Pulmonary artery endothelial cell (primary cell): ENCODE measurements at places on chromosomes 1 and 21.
A peak's percentile ranks its signal among the peaks of the same experiment; 100 is the strongest.

DNA sequence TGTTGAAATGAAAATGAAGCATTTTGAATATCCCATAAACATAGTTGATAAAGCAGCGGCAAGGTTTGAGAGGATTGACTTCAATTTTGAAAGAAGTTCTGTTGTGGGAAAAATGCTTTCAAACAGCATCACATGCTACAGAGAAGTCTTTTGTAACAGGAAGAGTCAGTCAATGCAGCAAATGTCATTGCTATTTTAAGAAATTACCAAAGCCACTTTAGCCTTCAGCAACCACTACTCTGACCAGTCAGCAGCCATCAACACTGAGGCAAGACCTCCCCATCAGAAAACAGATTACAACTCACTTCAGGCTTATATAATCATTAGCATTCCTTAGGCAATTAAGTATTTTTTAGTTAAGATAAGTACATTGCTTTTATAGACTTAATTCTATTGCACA lies 33.8 kb upstream of the FCRL3 start:
- no peak for DNase-seq

- no peak for DNase-seq
Observed at GRCh38 chr1:161905269-161905884, 118.3 kb downstream of the OLFML2B start.

- no peak for DNase-seq
Observed at GRCh38 chr1:23286401-23286800, 57.7 kb downstream of the HNRNPR start.

DNA sequence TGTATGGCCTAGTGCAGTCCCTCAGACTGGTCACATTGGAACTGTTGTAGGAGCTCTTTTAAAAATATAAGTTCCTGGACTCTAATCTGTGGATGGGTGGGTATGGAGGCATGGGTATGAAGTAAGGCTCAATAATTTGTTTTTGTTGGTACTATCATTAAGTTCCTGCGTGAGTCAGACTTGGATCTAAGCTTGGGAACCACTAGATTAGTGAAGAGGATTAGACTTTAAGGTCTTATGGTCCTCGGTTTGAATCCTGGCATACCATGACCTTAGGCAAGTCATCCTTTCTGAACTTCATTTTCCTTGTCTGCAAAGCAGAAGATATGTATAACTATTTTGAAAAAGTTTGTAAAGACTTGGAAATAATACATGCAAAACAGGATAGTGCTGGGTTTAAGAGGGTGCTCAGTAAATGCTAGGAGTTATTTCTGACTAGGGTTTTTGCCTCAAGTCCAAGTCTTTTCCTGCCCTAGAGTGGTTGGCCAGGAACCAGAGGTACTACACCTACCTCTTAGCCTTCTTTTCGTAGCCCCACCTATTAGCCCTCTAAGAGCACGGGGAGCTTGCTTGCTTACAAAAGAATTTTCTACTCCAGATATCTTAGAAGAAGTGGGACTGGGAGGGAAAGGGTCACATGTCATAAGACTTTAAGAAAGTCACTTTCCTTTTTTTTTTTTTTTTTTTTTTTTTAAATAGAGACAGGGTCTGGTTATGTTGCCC lies 38.6 kb upstream of the METTL18 start:
- DNase-seq: no peak

GRCh38 chr1:217983051-217983375 lies 302.1 kb upstream of the RRP15 start:
- no peak for DNase-seq

DNA sequence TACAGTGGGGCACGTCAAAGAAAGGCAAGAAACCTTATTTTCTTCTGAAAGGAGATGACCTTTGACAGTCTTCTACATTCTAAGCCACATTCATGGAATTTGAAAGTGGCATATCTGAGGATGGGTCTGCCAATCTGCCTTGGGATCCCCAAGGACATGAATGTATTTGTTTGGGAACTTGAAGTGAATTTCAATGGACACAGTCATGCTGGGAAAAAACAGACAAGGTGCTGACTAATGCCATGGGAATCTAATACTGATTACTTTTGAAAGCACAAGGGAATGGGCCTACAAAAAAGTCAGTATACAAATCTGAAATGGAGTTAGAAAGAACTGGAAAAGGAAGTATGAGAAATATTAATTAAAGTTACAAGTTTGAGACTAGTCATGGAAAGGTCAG lies 128.8 kb downstream of the KCNJ6 start:
- DNase-seq: peak; percentile 57
